Activated naive CD8-positive, alpha-beta T cell treated with anti-CD3 and anti-CD28 coated beads for 36 hours (primary cell): ENCODE measurements at places on chromosomes 12 and 14.

DNA sequence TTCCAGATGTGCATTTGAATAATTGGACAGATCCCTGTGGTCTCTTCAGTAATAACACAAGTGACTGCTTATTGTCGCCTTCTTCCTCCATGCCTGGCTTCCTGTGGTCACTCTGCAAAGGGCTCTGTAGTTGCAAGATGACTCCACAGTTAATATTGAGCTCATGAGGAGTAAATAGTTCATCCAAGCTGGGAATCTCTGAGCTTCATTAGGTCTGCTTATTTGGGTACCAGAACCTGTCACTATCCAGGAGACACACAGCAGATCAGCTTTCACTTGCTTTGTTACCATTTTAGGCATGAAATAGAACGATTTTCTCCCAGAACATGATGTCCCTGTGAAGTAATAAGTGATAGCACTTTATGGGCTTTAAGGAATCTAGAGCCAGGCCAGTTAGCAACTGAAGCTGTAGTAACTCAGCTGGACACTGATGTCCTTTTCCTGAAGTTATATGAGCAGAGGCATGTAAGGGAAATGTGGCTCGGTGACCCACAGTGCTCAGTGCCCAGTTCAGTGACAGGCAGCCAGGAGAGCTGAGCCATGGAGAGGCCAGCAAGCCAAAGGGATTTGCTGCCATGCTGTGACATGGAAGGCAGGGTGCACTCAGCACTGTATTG lies 50.1 kb downstream of the CRADD start:
- no peak for DNase-seq

- no peak for DNase-seq
Observed at GRCh38 chr12:125604976-125605375, 539.7 kb downstream of the AACS start.

GRCh38 chr14:52021957-52022600 lies 32.7 kb downstream of the RTRAF start:
- peak; percentile 10 for DNase-seq

- DNase-seq, result no peak
Observed at GRCh38 chr12:1864456-1864855, 44.1 kb downstream of the LRTM2 start.
